Activated CD8-positive, alpha-beta memory T cell treated with anti-CD3 and anti-CD28 coated beads for 24 hours (primary cell): ENCODE measurements at places on chromosomes 11 and 22.
A peak's percentile ranks its signal among the peaks of the same experiment; 100 is the strongest.

- DNase-seq: no peak
Measured at GRCh38 chr11:1892116-1892515, 421 bp upstream of the PRR33 start.

DNA sequence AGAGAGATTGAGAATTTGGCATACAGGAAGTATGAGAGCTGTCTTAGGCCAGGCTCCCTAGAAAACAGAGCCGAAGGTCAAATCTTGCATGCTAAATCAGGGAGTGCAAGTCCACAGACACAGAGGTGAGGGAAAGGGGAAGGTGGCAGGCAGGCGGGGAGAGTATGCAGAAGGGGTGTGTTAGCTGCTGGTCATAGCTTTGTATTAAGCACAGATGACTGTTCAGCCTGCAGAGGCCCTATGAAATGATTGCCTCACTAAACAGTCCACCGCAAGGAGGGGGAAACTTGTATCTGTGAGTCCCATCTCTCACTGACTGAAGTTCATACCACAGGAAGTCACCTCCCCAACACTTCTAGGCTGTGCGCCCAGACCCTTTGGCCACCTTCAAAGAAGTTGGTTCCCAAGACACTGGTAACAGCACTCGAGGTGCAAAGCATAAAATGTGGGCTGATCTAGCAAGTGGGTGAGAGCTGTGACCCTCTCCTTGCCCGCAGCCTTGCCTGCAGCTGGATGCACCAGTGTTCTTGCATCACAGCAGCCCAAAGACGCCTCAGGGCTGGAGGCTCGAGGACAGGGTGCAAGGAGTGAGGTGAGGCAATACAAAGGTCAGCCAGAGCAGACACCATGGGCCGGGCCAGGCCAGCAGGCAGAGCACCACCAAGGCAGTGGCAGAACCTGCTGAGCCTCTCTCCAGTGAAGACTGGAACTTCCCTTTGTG, 115.3 kb upstream of the TBCEL start:
- no peak for DNase-seq

DNA sequence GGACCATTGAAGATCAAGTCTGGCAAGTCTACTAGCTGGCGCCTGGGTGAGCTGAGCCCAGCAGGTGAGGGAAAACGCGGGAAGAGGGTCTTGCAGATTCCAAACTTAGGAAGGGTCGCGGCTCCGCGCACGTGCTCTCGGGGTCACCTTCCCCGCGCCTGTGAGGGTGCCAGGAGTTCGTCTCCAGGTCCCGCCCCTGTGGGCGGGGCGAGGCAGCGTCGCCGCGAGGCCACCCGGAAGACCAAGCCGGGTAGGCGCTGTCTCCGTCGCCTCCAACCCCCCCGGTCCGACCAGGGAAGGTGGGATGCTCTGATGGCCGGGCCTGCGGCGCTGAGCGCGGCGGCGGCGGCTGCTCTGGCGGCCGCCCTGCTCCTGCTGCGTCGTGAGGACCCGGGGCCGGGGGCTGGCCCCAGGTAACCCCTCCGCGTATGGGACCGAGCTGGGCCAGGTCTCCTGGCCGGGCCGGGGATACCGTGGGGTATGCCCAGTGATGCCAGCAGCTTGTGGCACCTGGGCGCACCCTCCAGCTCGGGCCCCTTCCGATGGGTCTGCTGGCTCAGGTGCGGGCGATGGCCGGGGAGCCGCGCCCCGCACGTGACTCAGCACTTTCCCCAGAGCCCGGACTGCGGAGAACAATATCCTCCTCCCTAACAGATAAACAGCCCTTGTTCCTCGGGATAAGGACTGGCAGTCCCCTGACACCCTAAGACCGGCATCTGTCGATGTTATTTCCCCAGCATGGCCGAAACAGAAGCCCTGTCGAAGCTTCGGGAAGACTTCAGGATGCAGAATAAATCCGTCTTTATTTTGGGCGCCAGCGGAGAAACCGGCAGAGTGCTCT, at the start of gene HTATIP2:
Gene HTATIP2, plus strand, starts transcription at position 215 of the 841 bp plus-strand sequence. Its CDS starts 524 bp downstream, at position 739.
- DNase-seq: peak; percentile 91

GRCh38 chr11:90874986-90875385, 652.1 kb upstream of the CHORDC1 start:
- DNase-seq: no peak

- no peak for DNase-seq
Measured at GRCh38 chr11:46298699-46299433, 21.4 kb downstream of the CREB3L1 start.

DNA sequence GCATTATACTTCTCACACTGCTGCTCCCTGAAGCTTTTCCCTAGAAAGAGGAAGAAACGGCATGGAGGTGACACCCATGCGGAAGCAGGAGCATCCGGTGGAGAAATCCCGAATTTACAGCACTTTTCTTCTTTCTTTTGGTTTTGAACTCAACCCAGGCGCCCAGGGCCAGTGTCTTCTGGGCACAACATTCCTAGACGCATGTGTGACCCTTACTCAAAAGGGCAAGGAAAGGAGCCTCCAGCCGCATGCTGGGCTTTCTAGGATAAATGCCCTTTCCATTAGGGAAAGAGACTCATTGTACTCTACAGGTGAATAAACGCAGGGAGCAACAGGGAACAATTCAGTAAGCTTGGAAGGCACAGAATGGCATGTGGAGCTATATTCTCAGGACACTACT, 19.5 kb downstream of the ADAMTS8 start:
- no peak for DNase-seq

GRCh38 chr22:46922037-46922436, 159.6 kb downstream of the TBC1D22A start:
- no peak for DNase-seq

DNA sequence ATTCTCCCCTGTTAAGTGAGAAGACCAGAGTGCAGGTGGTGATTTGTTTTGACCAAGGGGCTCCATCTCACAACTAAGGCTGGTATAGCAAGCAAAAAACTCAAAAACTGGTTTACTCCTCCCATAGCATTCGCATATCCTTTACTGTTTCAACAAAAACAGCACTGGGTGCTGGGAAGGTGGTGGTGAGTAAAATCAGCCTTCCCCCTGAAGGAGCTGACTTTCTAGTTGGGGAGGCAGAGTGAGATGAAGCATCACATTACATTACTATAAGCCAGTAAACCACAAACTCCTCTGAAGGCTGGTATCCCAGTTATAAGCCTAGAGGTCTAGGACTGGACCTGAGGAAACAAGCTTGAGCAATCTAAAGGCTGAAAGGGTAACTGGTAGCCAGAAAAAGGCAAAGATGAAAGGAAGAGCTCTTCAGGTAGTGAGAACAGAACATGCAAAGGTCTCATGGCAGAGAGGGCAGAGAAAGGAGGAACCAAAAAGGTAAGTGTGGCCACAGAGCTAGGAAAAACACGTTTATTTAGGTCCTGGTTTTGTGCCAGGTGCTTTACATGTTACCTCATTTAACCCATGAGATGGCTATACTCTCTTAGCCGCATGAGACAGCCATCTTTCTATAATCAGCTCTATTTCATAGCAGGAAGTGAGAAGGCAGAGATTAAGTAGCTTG, 22.3 kb downstream of the TMEM123 start:
- DNase-seq: no peak

- DNase-seq: no peak
Measured at GRCh38 chr22:38775656-38776055, 18.3 kb downstream of the DNAL4 start.
